ENCODE measurements at places on chromosomes 7 and 10.

DNA sequence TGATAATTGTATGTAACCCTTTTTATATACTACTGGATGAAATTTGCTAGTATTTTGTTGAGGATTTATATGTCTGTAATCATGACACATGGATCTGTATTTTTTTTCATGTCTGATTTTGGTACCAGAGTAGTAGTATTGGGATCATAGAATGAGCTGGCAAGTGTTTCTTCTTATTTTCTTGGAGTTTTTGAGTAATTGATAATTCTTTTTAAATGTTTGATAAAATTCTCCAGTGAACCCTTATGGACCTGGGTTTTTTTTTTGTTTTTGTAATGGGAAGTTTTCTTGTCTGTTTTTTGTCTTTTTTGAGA lies 28.4 kb downstream of the ZNF33A start:
- no peak for DNase-seq

DNA sequence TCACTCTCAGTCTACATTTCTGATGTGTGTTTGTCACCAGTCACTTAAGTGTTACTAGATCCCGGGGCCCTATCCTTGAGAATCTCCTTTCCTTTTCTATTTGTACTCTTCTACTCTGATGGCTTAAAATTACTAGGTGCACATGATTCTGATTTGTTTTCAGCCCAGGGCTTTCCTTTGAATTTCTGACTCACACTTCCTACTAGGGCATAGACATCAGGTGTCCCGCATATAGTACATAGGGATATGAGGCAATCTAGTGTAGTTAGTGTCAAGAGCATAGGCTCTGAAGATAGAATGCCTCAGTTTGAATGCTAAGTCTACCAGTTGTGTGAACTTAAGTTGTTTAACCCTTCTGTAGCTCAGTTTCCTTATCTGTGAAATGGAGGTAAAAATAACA lies 49.4 kb upstream of the LRRN3 start:
- no peak for DNase-seq

DNA sequence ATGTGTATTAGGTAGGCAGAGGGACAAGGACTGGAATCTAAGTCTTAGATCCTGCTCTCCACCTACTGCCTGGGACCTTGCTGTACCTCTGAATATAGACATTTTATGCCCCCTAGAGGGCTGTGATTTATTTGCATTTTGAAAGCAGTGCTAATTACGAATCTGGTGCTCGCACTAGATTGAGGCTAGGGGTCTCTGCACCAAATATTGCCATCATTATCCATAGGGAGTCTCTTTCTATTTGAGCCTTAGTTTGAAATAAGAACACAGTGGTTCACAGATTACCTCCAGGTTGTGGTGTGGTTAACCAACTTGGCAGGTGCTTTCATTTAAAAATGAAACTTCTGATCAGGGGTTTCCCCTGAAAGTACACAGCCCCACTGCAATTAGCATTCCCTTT lies 41.8 kb downstream of the CNNM1 start:
- DNase-seq: no peak

DNA sequence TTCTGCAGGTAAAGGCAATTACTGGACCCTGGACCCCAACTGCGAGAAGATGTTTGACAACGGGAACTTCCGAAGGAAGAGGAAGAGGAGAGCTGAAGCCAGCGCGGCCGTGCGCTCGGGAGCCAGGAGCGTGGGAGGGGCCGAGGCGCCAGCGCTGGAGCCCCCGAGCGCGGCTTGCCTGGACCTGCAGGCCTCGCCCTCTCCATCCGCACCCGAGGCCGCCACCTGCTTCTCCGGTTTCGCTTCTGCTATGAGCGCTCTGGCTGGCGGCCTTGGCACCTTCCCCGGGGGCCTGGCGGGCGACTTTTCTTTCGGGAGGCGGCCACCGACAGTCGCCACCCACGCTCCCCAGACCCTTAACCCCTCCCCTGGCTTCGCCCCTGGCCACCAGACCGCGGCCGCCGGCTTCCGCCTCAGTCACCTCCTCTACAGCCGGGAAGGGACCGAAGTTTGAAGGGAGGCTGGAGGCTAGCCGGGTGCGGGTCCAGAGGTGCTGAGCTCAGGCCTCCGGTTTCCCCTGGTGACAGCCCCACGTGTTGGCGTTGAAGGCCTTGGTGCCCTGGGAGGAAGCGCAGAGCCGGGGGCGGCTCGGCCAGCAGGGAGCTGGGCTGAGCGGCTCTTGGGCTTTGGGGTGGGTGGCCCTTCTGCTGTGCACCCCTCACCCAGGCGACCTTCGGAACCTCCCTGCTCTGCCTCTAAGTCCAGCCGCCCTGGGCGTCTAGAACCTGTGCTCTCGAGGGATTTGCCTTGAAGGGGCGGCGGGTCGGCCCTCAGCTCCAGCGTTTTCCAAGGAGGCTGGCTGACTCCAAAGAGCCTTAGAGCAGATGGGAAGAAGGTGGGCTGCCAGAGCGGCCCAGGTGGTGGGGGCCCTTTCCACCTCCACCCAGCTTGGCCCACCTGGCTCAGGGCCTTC lies 1.8 kb downstream of the FOXI2 start:
- DNase-seq: no peak

DNA sequence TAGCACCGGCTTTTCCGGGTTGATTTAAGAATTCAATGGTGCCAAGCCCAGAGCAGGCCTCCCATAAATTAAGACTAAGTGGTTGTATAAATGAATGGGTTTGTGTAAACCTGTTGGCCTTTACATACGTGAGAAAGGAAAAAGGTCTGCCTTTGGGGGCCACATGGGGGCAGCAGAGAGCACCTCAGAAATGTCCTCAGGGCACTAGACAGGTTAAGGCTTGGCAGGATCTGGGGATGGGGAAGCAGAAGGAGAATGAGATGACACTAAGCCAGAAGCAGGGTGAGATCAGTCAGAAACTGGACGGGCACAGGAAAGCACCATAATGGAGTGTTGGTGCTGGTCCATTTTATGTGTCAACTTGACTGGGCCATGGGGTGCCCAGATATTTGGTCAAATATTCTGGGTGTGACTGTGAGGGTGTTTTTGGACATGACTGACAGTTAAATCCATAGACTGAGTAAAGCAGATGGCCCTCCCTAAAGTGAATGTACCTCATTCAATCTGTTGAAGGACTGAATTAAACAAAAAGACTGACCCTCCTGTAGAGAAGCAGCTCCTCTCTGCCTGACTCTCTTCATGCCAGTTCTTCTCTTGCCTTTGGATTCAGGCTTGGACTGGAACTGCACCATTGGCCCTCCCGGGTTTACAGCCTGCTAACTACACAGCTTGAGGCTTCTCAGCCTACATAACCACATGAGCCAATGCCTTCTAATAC lies 58.9 kb downstream of the FRMPD2 start:
- DNase-seq: no peak

- DNase-seq: no peak
Measured at GRCh38 chr7:120998996-120999565, 10.6 kb downstream of the CPED1 start.

DNA sequence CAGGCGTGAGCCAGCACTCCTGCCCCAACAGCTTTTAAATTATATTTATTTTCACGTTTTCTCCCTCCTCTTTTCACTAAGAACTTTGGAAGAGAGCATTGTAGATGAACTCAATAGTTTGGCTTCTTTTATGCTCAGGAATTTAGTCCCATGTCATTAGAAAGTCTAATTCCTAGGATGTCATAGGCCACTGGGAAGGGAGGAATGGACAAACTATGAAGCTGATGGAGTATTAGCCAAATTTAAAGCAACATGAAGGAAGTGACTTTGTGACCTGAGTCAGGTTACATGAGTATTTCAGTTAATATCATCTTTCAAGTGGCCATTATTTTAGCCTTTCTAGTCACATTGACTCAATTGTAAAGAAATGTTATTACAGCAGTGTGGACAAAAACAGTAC lies 18.0 kb upstream of the OPN4 start:
- DNase-seq: no peak

DNA sequence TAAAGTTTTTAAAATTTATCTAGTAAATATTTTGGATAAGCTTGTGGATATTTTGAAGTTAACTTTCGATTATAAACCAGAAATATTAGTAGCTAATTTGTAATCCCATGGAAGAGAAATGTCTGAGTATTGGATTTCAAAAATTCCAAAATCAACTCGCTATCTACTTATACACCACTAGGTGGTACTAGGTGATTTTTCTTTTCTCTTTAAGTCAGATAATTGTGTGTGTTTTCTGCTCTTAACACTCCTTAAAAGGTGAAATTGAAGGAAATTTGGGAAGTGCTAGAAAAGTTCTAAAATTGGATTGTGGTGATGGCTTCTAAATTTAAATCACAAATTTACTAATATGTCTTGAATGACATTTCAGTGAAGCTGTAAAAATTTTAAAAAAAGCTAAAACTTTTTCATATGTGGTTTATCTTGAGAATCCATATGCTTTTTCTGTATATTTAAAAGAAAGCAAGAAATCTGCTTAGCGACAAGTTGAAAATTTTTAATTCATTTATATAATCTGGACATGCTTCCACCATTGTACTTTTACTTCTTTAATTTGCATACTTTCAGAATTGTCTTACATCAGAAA lies 90.2 kb downstream of the IPMK start:
- DNase-seq: no peak

DNA sequence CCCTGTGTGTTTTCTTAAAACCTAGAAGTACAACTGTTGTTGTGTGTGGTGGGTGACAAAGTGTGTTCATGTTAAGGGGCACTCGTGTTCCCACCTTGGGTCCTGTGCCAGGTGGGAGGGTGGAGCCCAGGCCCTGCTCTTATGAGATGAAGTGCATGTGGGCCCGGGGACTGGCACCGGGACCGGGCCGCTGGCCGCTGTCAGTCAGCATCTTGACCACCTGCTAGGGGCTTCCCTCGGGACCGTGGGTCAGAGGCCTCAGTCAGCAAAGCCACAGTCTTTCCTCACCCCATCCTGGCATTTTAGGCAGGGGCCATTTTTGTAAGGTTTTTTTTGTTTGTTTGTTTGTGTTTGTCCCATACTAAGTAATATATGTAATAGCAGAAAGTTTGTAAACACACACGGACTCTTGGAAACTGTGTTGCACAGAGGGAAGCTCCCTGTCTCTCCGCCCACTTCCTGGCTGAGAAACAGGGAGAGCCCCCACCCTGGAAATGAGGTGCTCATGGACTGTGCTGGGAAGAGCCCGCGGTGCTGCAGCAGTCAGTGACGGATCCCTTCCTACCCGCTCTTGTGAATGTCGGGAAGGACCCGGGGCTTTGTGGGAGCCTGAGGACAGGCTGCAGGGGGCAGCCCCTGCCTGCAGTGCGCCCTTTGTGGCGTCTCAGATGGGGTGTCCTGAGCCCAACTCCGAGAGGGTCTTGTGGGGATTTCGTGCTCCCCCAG lies 13.4 kb downstream of the AGAP3 start:
- DNase-seq: no peak

GRCh38 chr10:110042891-110043290 lies 35.1 kb downstream of the ADD3 start:
- DNase-seq: no peak

DNA sequence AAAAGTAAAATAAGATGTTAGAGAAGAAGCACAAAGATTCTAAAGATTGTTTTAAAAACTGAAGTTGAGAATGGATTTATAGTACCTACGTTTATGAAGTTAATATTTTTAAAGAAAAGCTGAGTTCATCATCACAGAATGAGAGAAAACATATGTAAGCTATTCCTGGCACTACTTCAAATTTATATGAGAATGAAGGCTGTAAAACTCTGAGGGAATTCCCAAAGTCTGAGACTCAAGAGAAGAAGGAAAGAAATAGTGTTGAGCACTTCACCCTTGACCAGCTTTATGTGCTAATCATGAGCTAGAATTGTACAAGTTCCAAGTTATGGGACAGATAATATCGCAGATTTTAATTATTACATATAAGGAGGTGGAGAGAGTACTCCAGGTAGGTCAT lies 323.7 kb upstream of the GNAI1 start:
- no peak for DNase-seq

- DNase-seq: no peak
Measured at GRCh38 chr10:16752099-16752498, 65.1 kb downstream of the RSU1 start.

- no peak for DNase-seq
Measured at GRCh38 chr7:86908948-86909347, 150.5 kb downstream of the ELAPOR2 start.

DNA sequence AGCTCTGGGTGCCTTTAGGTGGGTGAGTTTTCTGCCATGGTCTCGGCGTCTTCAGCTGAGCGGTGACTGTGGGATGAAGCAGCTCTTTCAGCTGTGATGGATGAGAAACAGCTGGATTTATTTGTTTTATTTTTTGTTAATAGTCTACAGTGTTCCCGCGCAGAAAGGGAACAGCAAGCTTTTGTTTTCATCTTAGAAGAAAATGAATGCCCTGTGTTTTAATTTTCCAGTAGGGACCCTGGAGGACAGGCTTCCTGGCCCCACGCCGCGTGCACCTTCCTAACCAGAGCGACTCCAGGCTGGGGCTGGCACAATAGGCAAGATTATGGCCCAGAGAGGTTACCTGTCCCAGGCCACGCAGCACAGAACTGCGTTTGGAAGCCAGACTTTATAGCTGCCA lies 57.6 kb downstream of the GTF2IRD1 start:
- no peak for DNase-seq

- DNase-seq: no peak
Measured at GRCh38 chr7:158865462-158865922, 9.1 kb downstream of the DYNC2I1 start.

DNA sequence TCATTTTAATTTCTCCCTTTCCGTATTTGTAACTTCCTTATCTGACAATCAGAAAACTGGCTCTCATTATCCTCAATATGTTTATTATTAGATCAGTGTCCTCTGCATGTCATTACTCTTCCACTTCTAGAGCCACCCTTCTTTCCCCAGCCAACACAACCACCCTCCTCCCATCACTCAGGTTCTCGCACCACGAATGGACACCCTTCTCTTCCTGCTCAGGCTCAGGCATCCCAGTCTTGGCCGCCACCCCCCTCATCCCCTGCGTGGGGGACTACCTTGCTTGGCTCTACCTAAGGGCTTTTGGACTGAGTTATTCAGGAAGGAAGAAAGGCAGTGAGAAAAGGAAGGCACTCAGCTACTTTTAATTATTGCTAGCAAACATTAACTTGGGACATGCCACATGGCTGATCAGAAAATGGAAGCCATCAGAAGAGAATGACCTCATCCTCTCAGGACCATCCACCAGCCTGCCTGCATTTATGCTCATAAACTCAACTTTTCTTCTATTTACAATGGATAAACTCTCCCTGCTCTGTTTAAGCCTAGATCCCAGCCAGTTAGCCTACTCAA lies 199.9 kb upstream of the PLXNA4 start:
- DNase-seq: no peak

DNA sequence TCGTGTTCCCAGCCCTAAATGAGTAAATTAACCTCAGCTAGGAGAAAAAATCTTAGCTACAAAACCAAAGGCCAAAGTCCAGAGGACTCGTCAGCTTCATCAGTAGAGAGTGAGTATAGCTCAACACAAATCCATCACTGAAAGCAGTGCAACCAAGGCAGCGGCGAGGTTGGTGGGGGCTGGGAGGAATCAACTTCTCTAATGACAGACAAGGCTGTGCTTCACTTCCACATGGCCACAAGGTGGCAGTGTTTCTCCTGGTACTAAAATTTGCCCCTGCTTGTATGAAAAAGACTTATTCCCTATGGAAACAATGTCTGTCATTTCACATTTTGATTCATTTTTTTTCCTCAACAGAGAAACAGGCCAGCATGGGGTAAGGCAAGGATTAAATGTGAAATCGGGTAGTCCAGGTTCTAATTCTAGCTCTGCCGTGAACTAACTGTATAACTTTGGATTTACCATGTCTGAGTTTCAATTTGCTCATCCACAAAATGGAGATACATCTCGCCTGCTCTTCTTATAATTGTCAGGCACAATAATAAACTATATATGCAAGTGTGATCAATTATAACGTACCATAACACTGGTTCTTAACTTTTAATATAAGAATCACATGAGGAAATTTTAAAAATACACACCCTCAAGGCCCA lies 39.3 kb downstream of the FAS start:
- DNase-seq: peak; percentile 39

- no peak for DNase-seq
Measured at GRCh38 chr7:156117542-156118247, 305.4 kb upstream of the SHH start.

GRCh38 chr7:12422554-12423320 lies 19.1 kb upstream of the VWDE start:
- DNase-seq: no peak

Measured in nucleus accumbens (tissue), 56 donors.